T-helper 9 cell (primary cell): ENCODE measurements at places on chromosomes 6 and 20.

DNA sequence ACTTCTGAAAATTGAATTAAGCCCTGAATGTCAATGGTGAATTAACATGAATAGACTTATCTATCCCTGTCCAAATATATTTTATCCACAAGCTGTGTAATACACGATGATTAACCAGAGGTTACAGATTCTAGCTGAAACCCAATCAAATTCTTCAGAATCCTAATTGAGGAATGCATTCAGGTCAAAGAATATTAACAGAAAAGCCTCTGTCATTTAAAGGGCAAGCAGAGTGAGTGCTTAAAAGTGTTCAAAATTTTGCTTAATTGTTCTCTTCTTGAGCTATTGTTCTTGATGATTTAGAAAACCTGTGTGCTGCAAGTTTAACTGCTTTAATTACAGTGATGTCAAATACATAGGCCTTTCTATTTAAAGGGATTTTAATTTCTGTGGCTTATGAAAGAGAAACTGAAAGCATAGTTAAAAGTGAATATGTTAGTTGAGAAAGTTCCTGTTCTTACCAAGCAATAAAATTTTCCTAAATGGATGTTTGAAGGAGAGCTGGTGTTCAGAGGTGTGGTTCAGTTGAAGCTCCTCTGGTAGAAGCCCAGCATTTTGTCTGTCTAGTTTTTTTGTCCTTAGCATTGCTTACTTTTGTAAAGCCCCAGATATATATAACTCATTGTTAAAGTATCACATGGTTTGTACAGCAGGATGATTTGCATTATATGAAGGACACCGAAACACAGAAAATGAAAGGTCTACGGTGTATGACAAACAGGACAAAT lies 466.3 kb upstream of the PLCB4 start:
- DNase-seq = no peak

DNA sequence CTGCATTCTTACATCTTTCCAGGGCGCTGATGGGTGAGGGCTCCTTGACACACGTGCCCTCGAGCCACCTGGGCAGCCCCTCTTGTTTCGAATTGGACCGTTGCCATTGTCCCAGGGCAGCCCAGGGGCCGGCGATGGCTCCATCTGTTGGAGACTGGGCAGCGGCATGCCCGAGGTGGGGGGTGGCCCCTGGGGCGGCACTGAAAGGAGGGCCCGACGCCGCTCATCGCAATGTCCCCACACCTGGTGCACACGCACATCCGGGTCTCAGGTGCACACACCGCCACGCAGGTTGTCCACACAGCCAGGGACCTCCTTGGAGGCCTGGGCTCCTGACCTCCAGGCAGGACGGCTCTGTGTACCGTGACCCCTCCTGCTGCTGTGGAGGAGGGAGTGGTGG lies 18.0 kb downstream of the GATA5 start:
- no peak for DNase-seq

- DNase-seq = no peak
Measured at GRCh38 chr6:28597217-28597835, 71.6 kb downstream of the GPX5 start.

- DNase-seq = no peak
Measured at GRCh38 chr6:31401403-31401802, 2.0 kb upstream of the MICA start.

DNA sequence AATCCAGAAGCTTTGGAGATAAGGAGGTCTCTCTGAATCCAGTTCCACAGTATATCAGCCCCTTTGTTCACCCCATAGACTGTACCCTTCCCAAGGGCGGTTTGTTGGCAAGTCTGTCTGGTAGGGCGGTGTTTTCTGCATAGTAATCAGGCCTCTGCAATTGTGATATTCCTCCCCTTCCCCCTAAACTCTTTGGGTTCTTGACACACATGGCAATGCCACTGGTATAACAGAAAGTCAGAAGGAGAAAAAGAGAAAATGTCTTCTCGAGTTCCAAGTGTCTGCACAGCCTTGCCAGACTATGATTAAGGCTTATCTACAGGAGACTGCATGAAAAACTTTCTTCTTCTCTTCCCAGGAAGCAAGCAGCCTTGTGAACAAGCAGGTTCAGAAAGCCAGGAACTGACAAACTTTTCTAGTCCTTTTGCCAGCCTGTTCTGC lies 45.6 kb downstream of the FOXO3 start:
- DNase-seq = no peak

- DNase-seq = no peak
Measured at GRCh38 chr20:4069751-4070150, 54.4 kb upstream of the RNF24 start.

- no peak for DNase-seq
Measured at GRCh38 chr6:5481750-5482149, 220.4 kb downstream of the FARS2 start.

GRCh38 chr6:3319610-3320200 lies 61.0 kb downstream of the PSMG4 start:
- DNase-seq = no peak

- DNase-seq = no peak
Measured at GRCh38 chr20:16446991-16447390, 126.3 kb downstream of the KIF16B start.

DNA sequence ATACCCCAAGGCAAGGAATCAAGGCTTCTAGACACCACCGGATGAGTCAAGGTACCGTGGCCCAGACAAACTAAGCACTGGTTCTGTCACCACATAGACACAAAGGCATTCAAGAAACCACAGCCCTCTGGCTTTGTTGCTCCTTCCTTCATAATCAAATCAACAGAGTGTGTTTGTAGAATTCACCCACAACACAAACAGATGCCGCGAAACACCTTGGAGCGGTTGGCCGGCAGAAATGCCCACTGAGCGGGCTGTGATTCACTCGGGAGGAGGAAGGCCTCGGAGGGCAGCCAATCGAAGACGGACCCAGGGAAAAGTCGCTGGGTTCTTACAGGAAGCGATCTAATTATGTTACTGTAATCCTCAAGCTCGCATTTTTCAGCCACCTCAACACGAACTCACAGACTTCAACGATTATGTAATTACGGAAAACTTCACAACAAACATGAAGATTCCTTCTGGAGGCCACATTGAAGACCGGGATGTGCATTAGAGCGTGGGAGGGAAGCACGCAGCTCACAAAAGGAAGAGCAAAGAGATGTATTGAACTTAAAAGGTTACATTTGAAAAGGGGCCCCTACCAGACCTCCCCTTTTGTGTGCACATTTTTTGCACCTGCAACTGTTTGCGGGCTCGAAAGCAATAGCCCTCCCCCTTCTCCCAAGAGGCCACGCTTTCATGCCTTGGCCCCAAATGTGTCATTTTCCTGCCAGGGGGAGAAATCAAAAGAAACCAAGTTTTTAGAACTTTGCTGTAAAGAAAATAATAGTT lies 184.7 kb upstream of the PREP start:
- no peak for DNase-seq

DNA sequence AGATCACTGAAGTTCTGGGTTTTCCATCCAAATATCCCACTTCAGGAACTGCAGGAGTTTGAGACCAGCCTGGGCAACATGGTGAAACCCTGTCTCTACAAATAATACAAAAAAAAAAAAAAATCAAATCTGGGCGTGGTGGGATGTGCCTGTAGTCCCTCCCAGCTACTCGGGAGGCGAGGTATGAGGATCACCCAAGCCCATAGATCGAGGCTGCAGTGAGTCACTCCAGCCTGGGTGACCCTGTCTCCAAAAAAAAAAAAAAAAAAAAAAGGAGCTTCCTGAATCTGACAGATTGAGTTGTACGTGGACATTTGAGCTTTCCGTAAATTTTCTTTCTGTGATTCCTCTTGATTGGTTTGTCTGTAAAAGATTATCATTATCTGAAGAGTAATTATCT lies 55.6 kb downstream of the TULP4 start:
- no peak for DNase-seq

DNA sequence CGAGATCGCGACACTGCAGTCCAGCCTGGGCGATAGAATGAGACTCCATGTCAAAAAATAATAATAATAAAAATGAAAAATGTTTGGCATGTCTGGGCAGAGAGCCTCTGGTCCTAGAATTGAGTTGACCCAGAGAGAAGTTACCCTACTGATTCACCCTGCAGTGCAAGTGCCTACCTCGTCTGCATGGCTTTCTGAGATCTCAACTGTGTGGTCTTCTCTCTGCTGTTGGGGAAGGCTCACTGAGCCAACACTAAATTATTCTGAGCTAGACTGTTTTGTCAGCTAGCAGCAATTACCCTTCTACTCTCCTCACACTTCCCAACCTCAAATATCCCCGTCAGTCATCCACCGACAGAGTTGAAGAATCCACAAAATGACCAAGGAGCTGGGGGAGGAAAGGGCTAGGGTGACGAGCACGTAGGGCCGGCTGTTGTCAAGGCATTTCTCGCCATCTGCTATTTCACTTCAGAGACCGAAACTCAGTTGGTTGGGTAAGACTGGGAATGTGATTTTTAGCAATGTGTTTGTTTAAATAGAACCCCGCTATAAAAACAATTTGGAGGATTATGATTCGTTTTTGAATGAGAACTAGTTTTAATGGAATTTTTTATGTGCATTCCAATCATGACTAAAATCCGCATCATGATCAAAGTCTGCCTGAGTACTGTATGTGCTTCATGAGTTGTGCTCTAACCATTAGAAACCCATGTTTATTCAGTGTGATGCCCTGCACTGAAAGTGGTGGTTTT lies 9.4 kb downstream of the MAS1 start:
- no peak for DNase-seq

- no peak for DNase-seq
Measured at GRCh38 chr20:4702562-4703280, 19.0 kb upstream of the PRND start.

GRCh38 chr6:83193747-83194566 lies 800 bp downstream of the RWDD2A start:
- peak; percentile 23 for DNase-seq

- no peak for DNase-seq
Measured at GRCh38 chr6:11275598-11275997, 43.1 kb upstream of the NEDD9 start.

DNA sequence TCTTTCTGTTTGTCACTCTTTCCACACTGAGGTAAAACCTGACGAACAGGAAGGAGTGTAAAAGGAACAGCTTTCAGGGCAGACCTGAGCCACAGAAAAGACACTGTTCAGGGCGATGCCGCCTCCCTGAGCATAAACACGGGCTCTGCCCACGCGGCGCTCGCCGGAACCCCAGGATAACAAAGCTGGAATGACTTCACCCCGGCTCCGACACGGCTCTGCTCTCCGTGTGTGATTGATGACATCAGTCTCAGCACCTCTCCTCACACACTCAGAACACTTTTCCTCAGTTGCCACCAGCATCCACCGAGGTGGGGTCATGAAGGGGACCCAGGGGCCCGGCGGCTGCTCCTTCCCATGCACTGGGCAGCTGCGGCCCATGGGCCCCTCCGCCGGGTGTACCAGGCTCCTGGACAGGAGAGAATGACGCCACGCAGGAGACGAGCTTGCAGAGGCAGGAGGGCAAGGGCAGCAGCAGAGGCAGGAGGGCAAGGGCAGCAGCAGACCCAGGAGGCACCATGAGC lies 43.6 kb downstream of the DLL1 start:
- DNase-seq = no peak

- DNase-seq = no peak
Measured at GRCh38 chr6:10610289-10610688, 84.1 kb downstream of the C6orf52 start.

GRCh38 chr6:6968357-6968730 lies 139.4 kb upstream of the RREB1 start:
- no peak for DNase-seq

- DNase-seq = no peak
Measured at GRCh38 chr20:33474963-33475362, 14.9 kb upstream of the CBFA2T2 start.

DNA sequence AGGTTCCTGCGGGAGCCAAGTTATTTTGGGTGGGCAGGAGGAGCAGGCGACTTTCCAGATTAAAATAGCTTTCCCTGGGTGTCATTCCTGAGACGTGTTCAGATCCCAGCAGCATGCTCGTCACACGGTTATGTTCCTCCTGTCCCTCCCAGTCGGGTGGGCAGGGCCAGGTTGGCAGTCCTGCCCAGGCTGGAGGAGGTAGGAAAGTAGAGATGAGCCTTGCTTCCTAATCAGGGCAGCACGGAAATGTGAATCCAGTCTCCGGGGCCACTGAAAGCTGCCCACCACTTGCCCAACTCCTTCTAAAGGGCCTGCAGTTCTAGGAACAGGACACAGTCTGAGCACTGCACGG lies 137.0 kb downstream of the MRPL14 start:
- DNase-seq = no peak

DNA sequence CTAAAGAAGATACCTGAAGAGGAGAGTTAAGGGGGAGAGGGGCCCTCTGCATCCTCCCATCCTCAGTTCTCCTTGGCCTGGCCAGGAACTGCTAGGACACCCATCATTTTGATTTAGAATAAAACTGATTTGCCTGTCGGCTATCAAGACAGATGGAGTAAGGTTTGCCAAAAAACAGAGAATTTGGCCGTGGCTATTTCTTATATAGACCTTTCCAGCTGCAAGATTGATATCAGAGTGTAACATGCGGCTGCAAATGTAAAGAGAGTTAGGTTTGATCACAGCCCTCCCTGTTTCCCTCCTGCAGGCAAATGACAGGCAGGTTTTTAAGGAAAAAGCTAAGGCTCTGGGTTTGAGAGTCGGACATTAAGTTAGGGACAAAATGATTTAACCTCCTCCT lies 226.6 kb upstream of the TAB2 start:
- no peak for DNase-seq

DNA sequence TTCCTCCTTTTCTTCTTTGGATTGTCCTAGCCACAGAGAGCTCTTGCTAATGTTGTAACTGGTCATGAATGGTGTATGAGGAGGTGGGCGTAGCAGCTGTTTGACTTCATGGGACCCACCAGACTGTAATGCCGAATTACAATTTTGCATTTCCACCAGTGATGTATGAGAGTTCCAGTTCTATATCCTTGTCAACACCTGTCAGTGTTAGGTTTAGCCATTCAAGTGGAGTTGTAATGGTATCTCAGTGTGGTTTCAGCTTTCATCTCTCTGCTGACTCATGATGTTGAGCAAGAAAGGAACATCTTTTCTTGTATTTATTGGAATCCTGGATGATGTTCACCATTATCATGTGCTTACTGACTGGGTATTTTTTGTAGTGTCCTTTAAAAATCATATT lies 5.1 kb downstream of the IGF2R start:
- no peak for DNase-seq

DNA sequence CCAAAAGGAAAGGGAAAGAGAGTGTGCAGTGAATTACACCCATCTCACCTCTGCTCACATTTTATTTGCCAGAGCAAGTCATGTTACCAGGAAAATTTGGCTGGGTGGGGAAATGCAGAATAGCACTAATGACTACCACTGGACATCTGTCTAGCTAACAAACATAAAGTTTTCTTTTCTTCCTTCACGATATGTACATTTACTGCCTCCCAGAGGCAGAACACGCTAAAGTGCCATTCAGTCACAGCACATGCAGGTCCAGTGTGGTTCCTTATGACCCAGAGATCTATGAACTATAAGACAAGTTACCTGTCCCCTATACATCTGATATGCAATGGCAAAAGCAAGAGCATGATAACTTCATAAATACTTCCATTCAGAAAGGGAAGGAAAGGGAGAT lies 194.1 kb downstream of the OGFRL1 start:
- DNase-seq = no peak

- no peak for DNase-seq
Measured at GRCh38 chr6:22613695-22614094, 44.3 kb downstream of the HDGFL1 start.
